ENCODE measurements at places on chromosomes 13 and 19. TPM values are rescaled to one million over a fixed set of nuclear protein-coding genes. Genes with fewer than 3 reads are reported as not detected.

- peak; percentile 1 for DNase-seq
Measured at GRCh38 chr13:40031031-40031430, 375.6 kb downstream of the COG6 start.

DNA sequence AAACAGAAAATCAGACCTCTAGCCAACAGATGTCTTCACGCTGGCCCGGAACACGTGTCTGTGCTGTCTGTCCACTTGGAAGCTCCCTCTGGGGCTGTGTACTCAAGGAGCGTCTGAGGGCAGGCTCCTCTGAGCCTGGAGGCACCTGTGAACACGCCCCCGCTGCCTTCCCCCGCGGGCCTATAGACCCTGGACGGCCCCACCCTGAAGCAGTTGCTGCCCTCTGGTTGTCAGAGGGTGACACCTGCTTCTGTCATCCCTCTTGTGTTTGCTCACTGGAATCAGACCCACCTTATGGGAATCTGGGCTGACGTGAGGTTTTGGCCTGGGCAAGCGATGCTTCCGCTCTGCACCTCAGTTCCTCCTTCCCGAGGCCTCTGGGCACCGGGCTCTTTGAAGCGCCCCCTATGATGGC, 19.2 kb downstream of the EPN1 start:
- DNase-seq: no peak

Gene SELENOV
- not detected for total RNA-seq

GRCh38 chr19:35029737-35030256, 473 bp upstream of the SCN1B start:
- DNase-seq: no peak

- DNase-seq: no peak
Measured at GRCh38 chr19:7677669-7678311, 900 bp downstream of the MCEMP1 start.

DNA sequence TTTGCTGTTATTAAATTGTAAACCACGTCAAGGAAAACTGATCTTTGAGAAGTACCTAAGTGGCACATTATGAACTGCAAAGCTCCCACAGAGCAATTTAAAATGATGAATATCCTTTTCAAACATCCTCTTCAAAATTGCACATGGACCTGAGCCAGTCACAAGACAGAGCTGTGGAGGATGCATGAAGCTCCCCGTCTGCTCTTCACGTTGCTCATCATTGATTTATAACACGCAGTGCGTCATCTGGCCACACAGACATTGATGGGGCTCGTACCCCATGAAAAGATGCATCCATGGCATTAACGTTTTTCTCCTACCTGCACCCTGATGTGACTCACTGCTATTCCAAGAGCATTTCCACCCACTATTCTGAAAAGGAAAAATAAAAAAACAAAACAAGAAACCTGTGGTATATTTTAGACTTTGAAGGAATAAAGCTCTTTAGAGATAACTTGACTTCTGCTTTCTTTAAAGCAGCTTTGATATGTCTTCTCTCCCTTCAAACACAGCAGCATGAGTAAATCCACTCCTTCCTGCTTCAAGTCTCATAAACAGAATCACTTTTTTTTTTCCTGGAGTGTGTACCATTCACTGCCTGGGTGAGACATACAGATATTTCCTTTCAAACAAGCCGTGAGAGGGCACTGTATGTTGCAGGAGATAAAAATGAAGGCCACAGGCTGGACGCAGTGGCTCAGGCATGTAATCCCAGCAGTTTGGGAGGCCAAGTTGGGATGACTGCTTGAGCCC, 7.2 kb upstream of the SERTM1 start:
- DNase-seq: no peak

GRCh38 chr13:22893777-22894176, 287.0 kb upstream of the SGCG start:
- no peak for DNase-seq

Gene ZNF99
- total RNA-seq: not detected

GRCh38 chr13:58782736-58783135, 1151.2 kb downstream of the PCDH17 start:
- DNase-seq: no peak

Gene SF3A2
- 9.9 TPM for total RNA-seq

- DNase-seq: no peak
Measured at GRCh38 chr13:101492251-101492910, 39.9 kb downstream of the ITGBL1 start.

- DNase-seq: no peak
Measured at GRCh38 chr13:76638882-76639281, 247.3 kb downstream of the KCTD12 start.

- DNase-seq: peak; percentile 53
Measured at GRCh38 chr19:50817941-50818858, 5.4 kb downstream of the KLK1 start.

GRCh38 chr19:35362261-35363000, 4.2 kb downstream of the FFAR3 start:
- DNase-seq: no peak

Gene SIGLEC7
- total RNA-seq: not detected

Gene SLC6A16
- total RNA-seq: 1.6 TPM

- no peak for DNase-seq
Measured at GRCh38 chr13:100646871-100647270, 27.7 kb downstream of the TMTC4 start.

Gene ZNF491
- 0.41 TPM for total RNA-seq

GRCh38 chr19:20969498-20969897, 46.4 kb downstream of the ZNF85 start:
- DNase-seq: no peak

DNA sequence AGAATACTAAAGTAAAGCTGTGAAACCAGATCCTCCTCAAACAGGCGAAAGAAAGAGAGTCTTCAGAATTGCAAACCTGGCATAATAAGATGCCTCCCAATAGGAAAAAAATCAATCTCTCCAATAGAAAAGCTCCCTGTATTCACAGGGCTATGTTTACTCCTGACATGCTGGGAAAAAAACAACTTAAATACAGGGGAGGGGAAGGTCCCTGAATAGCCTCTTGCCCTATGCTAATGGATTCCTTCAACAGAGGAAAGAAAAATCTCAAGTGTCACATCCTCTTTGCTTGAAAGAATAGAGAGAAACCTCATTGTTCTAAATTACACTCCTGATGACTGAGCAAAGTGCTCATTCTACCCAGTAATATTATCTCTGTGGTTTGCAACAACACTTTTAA, 1271.1 kb upstream of the PRR20A start:
- no peak for DNase-seq

Measured in Caki2 (cell line).